ENCODE measurements at places on chromosomes 7 and 10. TPM values are rescaled to one million over a fixed set of nuclear protein-coding genes. Genes with fewer than 3 reads are reported as not detected.

The TTYH3 gene
- total RNA-seq = 19.4 TPM

The ETV1 gene
- 13.6 TPM for total RNA-seq

The ZNF398 gene
- 17.1 TPM for total RNA-seq

- no peak for DNase-seq
Observed at GRCh38 chr10:94016727-94017714, 23.3 kb downstream of the PLCE1 start.

DNA sequence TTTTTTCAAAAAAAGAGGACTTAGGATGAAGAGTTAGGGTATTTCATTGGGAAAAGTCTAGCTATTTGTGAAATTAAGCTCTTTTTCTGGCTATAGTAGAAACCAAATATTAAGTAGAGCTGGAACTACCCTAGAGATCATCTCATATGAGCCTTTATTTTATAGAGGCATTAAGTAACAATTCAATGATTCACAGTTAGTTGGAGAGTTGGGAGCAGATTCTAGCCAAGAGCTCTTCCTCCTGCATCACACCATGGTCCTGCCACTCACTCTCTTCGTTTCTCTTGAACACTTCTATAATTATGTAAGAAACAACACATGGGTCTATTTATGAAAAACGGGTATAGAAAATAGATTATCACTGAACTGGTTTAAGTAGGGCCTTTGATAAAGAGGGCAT is 76.1 kb upstream of the ANK3 start:
- no peak for DNase-seq

DNA sequence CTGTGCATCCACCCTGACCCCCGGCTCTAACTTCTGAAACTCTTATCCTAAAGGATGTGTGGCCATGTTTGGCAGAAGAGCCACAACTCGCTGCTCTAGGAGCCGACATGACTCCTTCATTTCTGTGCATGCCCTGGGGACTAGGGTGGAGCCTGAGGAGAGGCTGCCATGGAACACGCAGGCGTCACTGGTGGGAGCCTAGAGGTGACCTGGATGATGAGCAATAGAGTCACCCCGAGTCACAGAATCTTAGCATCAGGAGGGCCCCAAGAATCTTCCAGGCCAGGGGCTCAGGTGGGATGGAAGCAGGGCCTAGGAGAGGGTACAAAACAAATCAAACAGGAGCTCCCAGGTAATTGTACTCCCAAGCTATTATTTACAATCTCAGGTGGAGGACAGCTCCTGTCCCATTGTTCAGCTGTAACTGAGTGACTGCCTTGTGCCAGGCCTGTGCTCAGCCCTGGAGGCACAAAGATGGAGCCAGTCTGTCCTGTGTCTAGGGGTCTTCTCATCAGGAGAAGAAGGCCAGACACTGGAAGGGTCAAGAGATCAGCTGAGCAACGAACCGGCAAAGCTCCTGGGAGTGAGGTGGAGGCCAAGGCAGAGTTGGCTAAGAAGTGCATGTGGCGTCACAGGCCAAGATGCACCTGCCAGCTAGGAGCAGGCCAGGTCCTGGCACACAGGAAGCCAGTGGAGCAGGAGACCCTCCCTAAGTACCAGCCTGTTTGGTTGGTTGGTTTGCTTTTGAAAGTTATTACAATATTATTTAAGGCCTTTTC is 5.8 kb upstream of the ZNF22 start:
- DNase-seq = peak; percentile 67

All from sigmoid colon (tissue), 7 donors.